Right atrium auricular region (tissue), 2 donors: ENCODE measurements at places on chromosomes 4 and X.
A peak's percentile ranks its signal among the peaks of the same experiment; 100 is the strongest.

- DNase-seq = peak; percentile 18
These were observed 72.2 kb upstream of the MXD4 start for GRCh38 chr4:2333916-2334644.

GRCh38 chr4:125244848-125245450, 69.8 kb upstream of the FAT4 start:
- no peak for DNase-seq

DNA sequence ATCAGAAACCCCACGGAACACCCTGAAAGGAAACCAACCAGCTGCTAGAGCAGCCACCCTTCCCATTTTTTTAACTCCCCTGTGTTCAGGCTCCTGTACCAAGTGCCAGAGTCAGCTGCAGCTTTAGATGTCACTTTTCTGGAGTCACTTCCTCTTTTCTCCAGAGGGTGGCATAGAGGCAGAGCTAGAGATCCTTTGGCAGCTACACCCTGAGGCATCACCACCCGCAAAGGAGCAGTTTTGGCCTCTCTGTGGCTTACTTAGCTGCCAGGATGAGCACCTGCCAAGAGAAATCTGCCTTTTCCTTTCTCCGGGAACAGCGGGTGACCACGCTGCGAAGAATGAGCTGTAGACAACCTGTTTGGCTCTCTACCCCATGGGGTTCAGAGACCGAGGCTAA, 58.0 kb upstream of the CHRDL1 start:
- DNase-seq = no peak

DNA sequence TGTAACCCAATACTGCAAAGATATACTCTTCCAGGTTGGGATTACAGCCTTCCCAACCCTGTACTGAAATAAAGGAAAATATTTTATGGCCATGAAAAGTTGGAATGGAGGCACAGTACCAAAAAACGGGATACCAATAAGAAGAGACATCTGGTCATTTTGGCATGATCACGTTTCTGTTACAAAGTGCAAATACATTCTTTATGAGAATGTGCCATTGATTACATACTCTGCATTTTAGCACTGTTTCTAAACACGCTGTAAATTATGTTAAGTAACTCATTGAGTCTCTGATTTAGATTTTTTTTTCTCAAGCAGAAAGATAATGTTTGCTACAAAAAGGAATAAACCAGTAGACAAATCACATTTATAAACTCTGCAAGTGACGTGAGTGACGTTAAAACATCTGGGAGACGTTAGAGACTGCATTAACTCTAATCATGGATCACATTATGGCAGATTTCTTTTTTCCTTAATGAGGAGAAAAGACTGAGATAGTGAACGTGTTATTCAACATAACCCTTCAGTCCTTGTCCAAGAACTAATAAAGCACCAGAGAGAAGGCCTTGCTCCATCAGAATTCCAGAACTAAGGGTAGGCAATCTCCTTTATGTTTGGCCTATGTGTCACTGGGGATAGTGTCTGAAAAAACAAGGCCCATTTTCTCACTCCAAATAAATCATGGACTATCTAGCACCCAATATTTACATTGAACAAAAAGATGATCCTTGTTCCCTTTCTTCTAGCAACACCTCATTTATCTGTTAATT, 31.0 kb downstream of the UNC5C start:
- DNase-seq = no peak

DNA sequence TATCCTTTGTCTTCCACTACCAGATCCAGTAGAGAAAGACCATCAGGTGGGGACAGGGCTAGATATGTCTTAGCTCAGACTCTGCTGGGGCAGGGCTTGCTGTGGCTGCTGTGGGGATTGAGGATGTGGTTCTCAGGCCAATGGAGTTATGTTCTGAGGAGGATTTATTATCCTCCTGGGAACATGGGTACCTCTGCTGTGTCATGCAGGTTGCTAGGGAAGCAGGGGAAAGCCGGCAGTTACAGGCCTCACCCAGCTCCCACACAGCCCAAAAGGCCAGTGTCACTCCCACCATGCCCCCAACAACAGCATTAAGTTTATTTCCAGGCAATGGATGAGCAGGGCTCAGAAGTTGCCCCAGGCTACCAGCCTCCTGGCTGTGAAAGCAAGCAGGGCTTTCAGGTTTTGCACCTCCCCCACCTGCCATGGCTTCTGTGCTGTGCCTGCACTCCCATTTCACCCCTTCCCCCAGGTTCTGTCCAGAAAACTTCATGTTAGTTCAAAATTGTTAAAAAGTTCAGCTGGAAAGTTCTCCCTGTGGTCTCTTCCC, 879.9 kb downstream of the ARAP2 start:
- DNase-seq = no peak
